Stimulated activated CD8-positive, alpha-beta memory T cell treated with anti-CD3 and anti-CD28 coated beads, Interleukin-7, amount 100 ng/mL, for 1 hour (primary cell): ENCODE measurements at places on chromosomes 5 and 9.

DNA sequence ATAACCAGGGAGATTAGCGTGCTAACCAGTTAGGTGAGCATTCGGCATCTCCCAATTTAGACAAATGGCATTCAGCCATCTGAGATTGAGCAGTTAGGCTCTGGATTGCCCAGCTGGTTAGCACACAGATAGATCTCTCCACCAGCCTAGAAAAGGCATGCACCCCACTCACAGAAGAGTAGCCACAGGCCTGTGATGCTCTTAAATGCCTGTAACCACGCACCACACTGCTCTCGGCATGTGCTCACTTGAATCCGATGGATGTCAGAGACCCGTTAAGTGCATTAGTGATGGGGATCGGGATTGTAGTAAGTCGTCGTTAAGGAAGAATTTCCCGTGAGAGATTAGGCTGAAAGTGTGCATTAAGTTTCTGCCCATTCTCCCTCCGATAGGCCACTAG is 23.0 kb downstream of the MARCHF6 start:
- DNase-seq: no peak

- DNase-seq: no peak
Observed at GRCh38 chr9:74551266-74551665, 54.1 kb downstream of the RORB start.

GRCh38 chr5:109105631-109106267 is 304.0 kb downstream of the PJA2 start:
- no peak for DNase-seq

DNA sequence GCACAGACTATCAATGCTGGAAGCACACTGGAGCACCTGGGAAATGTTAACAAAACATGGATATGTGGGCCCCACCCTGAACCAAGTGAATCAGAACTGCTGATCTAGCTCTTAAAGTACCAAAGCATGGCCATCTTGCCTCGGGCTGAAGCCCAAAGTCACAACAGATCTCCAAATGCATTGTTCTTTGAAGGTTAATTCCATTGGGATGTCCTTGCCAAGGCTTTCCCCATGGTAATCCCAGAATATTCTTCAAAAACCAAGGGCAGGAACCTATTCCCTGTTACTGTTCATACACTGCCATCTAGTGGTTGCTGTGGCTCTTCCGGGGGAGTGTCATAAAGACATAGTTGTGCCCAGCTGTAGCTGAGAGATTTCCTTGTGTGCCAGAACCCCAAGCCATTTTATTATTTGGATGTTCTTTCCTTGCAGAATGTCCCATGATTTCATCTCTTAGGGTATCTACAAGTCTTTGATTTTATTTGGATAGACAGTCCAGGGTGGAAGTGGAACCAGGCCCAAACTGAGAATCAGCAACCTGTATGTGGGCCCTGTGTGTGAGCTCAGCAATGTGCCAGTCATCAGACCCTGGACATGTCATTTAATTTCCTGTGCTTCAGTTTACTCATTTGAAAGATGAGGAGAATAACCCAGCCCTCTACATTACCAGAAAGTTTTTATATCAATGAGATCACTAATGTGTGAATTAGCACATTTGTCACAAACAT is 290.0 kb downstream of the ACTL7B start:
- no peak for DNase-seq

DNA sequence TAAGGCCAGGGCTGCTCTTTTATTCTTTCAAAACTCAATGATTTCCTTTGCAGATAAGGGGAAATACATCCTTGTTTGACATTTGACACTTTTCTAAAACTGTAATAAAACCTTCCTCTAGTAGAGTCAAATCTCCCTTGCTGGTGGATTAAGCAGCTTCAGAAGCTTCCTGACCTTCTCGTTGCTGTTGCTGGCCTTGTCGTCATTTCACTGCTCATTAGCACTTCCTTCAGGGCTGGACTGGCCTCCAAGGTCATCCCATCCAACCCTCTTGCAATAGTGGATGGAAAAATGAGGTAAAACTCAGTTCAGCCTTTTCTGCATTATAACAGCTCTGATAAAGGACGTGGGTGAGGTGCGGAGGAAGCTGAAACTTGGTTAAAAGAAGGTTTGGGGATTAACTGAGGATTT is 1.1 kb upstream of the ADAMTSL1 start:
- no peak for DNase-seq

GRCh38 chr9:38346811-38347210 is 45.7 kb upstream of the ALDH1B1 start:
- DNase-seq: no peak

- DNase-seq: no peak
Observed at GRCh38 chr9:69130456-69131441, 43.3 kb upstream of the TJP2 start.

DNA sequence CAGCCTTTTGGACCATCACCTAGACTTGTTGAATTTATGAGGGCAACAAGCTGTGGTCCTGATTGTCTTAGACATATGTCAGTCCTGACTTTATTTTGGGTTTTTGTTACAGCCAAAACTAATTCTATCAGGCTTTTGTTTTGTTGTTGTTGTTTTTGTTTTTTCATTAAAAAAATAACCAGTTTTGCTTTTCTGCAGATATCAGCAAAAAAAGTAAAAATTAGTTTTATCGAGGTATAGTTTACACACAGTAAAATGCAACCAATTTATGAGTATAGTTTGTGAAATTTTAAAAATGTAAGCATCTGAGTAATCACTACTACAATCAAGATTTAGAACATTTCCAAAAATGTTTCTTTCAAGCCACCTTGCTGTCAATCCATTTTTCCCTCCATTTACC is 48.9 kb downstream of the WDR70 start:
- DNase-seq: no peak

GRCh38 chr9:14978022-14979000 is 68.1 kb upstream of the FREM1 start:
- no peak for DNase-seq

GRCh38 chr9:19140259-19140658 is 13.0 kb upstream of the PLIN2 start:
- DNase-seq: no peak

DNA sequence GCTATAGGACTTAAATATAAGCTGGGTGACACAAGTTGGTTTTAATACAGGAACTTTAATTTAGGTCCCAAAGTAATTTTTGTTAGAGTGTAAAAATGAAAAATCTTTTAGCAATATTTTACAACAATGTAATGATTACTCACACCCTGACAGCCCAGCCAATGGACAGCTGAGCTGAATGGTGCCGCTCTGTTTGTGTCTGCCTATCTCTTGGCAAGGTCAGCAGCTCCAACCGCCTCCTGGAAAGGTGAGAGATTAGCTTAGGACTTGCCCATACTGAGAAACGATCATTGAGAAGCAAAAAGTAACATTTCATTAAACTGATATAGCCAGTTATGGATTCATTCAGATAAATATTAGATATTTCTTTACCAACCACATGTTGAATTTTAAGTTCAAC is 463.6 kb upstream of the CD180 start:
- DNase-seq: no peak

DNA sequence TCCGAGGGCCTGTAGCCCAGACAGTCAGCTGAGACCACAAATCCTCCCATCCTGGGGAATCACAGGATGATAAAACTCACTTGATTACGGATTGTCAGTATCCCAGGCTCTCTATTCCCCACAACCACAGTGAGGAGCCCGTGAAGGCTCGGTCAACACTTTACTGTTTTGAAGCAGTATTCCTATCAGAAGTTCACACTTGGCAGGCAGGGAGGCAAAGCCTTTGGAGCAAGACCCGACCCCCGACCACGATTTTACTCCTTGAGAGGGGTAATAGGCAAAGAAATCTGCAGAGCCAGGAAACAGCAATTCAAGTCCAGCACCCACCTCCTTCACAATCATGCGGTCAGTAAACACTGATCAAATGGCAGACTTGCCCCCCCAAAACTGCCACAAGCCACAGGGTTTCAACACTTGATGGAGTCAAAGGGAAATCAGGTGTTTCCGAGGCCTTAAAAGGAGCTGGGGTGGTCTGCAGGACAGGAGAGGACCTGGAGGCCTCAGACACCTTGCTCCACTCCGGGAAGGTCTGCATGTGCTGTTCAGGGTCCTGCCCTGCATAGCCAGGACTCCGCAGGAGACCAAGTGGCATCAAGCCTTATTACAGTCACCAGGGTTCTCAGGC is 25.2 kb downstream of the BICD2 start:
- DNase-seq: no peak
